Sciatic nerve (tissue), 2 donors: ENCODE measurements at places on chromosomes 5 and 9. TPM values are rescaled to one million over a fixed set of nuclear protein-coding genes. Genes with fewer than 3 reads are reported as not detected.

Gene IFNA13
- total RNA-seq: not detected

DNA sequence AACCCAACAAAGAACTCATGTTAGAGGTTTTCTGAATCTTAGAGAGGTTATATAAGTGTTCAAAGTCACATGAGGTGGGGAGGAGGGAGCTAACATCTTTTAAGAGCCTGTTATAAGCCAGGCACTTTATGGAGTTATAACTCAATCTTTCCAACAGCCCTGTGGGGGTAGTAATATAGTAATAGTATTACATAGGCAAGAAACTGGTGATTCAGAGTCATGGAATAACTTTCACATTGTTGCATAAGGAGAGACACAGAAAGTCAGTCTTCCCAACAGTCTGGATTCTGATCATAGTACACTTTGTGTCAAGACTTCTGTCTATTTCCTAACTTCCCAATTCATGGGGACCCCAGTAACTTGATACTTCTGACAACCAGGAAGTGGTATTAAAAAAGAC is 89.2 kb downstream of the ACER2 start:
- DNase-seq: no peak

GRCh38 chr5:154406231-154406630 is 39.6 kb upstream of the SAP30L start:
- DNase-seq: no peak

DNA sequence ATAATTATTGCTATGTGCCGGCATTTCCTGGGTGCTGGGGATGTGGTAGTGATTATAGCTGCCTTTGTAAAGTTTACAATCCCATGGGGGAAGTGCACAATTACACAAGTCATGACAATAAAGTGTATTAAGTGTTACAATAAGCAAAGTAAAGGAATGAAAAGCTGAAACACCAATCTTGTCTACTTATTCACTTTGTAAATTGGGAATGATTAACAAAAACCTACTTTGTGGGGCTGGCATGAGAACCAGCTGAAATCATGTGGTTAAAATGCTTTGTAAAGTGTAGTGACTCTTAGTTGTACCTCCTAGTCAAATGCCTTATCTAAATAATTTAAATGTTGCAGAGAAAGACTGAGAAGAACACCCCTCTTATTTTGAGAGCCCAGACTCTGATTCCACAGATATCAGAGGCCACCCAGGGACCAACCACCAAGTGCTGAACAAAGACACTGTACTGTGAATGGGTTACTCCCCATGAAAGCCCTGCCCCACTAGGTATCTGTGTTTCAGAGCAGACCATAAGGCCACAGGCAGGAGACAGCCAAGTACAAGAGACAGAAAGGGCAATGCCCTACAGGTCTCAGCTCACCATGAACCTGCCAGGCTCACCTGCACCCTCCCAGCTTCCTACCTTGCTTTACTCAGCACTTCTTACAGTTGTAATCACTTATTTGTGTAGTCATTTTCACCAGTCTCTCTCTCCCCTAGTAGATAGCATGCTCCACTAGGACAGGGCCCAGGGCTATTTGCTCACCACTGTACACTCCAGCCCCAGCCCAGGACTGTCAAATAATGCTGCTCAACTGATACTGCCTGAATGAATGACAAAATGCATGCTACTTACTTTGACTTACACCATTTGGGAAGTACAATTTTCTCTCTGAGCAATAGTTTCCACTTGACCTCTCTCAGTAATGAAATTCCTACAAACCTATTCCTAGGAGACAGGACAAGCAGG is 101.6 kb upstream of the APC start:
- no peak for DNase-seq

GRCh38 chr9:70020991-70021571 is 22.6 kb upstream of the MAMDC2 start:
- peak; percentile 83 for DNase-seq
